ENCODE measurements at places on chromosomes 7 and 10.

GRCh38 chr7:90605055-90605454 lies 8.9 kb downstream of the CDK14 start:
- no peak for DNase-seq

DNA sequence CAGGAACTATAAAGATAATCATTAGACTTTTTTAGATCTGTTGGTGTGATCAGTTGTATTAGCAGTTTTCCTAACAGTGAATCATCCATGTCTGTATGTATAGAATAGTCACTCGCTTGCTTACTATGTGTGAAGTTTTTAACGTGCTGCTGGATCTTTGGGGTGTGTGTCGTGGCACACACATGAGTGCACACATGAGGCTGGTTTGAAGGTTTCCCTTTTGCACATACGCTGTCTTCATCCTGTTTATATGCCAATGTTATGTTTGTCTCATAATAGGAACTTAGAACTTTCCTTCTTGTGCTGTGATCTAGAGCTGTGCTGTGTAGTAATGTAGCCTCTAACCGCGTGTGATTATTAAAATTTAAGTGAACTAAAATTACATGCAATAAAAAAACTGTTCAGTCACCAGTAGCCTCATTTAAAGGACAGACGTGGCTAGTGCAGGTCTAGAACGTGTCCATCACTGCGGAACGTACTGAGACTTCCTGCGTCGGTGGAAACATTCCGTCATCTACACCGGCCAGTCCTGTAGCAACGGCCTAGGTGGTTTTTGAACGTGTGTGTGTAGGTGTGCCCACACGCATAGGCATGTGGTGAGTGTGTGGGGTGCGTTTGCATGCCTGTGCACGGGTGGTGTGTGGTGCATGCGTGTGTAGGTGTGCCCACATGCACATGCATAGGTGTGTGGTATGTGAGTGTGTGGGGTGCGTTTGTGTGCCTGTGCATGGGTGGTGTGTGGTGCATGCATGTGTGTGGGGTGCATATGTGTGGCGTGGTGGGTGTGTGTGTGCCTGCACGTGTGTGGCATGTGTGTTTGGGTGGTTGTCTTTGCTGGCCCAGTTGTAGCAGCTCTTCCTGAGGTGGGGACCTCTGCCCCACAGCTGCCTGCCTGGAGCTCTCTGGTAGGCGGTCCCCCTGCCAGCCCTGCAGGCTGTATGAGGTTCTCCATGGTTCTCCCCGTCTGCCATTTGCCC lies 56.6 kb downstream of the INPP5A start:
- no peak for DNase-seq

- DNase-seq, result no peak
Measured at GRCh38 chr7:88350118-88350517, 43.4 kb upstream of the STEAP4 start.

DNA sequence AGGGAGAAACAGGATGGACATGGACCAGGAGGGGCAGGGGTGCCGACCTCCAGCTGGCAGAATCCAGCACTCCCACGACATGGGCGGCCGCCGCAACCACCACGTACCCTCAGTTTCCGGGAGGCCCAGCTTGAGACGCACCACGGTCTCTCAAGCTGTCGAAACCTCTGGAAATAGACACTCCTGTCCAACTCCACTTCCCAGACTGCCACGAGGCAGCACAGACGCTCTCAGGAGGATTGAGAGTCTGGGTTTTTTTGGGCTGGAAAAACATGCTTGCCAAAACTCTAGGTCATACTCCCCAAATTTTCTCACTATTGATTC lies 37.9 kb upstream of the PDGFA start:
- DNase-seq, result no peak

DNA sequence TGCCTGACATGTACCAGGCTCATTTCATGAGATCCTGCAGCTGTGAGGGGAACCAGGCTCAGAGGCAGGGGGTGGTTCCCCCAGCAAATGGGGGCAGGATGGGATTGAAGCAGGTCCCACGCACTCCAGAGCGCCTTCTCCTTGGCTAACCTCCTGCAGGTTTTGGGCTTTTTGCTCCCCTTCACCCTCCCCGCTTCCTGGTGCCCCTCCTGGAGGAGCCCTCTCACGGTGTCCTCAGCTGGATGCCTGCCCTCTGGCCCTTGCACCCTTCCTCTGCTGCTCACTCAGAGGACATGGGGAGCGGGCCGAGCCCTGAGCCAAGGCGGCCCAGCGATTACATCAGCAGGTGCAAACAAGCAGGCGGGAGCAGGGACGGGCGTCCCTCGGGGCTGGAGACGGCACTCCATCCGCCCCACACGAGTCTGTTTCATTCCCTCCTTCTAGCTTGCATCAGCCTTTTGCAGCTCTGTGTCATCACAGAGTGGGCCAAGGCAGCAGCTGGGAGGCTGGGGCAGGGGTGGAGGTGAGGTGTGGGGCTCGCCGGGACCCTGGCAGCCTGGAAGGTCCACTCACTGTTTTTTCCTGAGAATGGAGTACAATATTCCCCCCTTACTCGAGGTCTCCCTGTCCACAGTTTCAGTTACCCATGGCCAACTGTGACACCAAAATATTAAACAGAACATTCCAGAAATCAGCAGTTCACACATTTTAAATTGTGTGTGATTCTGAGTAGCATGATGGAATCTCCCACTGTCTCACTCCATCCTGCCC lies 52.7 kb upstream of the SLC29A3 start:
- DNase-seq, result no peak

- DNase-seq, result no peak
Measured at GRCh38 chr10:115065801-115066200, 27.4 kb upstream of the ATRNL1 start.

- DNase-seq, result no peak
Measured at GRCh38 chr7:66961096-66961495, 34.3 kb downstream of the SBDS start.

- DNase-seq, result no peak
Measured at GRCh38 chr10:112724404-112724991, 225.5 kb upstream of the TCF7L2 start.

DNA sequence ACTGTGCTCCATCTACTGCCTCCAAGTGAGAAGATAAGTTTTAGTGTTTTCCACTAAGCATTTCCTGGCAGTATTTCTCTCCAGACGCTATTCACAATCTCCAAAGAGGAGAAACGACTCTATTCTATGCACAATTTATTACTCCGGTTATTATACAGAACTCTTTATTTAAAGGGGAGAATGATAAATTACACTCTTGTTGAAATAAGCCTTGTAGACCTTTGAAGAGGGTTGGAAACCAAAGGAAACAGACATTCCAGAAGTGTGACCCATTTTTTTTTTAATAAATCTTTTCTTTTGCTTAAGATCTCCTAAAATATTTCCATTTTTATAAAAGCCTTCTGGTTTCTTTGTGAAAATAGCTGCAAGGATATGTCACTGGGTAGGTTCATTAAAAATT lies 76.1 kb upstream of the HDAC9 start:
- DNase-seq, result no peak

DNA sequence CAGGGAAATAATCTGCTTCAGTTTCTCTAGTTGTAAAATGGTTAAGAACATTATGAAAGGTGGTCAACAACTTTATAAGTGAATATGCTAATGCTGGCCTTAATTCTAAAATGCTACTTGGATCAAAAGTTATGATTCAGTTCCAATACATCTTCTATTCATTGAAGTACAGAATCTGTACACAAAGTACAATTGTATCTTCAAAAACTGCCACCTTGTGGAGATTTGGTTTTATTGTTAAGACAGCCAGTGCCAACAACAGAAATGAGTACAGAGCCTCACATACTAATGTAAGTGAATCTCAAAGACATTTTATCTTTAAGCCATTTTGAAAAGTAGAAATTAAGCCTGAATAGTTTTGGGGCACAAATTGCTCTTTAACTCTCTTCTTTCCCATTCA lies 194.0 kb downstream of the CFTR start:
- no peak for DNase-seq

DNA sequence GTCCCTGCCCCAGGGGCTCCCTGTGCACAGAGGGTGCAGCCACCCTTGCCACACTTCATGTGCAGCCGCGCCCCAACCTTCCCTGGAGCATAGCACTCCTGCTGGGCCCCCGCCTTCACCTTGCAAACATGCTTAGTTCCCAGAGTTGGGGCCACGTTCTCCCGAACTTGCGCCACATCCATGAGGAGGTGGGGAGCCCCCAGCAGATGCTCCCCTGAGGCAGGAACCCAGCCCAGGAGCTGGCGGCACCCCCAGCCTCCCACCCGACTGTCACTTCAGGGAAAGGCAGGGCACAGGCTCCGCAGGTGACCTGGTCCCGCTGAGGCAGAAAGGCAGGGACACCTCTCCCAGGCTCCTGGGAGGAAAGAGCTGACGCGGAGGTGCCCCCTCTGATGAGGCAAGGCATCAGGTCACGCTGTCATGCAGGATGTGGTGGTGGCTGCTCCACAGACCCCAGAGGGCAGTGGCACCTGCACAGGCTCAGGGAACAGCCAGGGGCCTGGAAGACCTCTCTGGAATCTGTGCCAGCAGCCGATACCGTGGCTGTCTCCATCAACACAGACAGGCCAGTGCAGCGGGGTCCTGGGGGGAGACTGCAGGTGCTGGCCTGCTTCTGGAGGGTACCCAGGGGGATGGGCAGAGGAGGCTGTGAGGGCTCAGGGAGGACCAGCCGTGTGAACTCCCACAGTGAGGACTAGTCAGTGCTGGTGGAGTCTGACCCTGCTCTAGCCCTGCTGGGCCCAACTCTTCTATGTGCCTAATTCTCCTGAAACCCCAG lies 221.3 kb downstream of the MAD1L1 start:
- DNase-seq, result no peak

DNA sequence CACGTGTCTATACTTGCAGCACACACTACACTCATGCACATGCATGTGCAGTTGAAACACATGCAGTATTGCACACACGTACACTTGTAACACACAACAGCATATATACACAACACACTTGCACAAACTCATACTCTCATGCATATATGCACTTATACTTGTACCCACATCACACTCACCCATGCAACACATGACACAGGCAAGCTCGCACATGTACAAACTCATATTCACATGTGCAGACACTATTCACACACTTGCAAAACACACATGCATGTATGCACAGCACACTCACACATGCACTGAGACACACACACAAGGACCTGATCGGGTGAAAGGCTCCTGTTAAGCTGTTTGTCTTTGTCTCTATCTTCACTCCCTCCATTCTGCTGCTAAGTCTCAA lies 169.8 kb downstream of the ZMYND11 start:
- DNase-seq, result no peak

DNA sequence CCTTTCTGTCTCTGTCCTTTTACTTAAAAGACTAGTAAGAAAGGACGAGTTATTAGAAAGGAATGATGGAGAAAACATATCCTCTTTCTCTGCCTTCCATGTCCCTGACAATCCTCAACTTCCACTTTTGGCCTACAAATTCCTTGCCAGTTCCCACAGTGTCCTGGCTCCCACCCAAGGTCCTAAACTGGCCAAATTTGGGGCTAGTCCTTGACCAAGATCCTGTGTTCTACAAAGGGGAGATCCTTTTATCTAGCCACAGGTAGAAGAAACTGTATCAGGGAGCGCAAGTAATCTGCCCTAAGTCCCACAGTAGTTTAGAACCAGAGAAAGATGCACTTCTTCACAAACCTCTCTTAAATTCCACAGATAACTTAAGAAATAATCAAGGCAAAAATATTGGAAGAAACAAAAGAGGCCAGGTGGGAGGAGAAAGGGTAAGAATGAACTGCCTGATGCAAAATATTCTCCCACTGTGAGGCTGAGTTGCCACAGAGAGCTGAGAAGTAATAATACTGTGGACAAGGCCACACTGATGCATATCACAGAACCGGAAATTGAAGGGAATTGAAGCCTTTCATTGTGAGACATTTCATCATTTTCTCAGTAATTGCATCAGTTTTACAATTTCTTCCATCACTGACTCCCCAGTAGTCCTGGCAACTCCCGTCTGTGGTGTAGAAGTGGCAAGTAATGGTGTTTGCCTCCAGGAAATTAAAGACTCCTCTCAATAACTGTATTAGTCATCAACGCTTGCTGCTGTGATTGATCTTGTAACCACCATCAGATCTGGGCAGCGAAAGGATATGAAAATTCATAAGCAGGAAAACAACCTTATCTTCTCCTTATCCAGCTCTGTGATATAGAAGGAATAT lies 47.2 kb downstream of the DNAJC12 start:
- peak; percentile 82 for DNase-seq

DNA sequence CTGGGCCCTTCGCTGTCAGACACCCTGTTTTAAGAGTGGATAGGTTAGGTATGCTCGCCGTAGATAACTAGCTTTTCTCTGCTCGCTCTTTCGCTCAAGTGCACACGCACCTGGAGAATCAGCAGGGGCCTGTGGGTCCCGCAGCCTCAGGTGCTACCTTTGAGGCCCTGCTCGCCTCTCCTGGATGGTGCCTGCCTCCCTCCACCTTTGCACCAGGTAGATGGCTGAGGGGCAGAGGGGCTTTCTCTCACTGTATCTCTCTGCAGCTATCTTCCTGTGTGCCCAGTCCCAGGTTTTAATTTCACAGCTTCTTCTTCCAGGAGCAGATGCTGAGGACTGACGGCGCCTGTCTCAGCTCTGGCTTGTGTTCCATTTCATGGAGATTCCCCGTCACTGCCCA lies 227.9 kb downstream of the TCF7L2 start:
- DNase-seq, result no peak

GRCh38 chr7:106957766-106958165 lies 86.7 kb upstream of the PRKAR2B start:
- DNase-seq, result peak; percentile 87

DNA sequence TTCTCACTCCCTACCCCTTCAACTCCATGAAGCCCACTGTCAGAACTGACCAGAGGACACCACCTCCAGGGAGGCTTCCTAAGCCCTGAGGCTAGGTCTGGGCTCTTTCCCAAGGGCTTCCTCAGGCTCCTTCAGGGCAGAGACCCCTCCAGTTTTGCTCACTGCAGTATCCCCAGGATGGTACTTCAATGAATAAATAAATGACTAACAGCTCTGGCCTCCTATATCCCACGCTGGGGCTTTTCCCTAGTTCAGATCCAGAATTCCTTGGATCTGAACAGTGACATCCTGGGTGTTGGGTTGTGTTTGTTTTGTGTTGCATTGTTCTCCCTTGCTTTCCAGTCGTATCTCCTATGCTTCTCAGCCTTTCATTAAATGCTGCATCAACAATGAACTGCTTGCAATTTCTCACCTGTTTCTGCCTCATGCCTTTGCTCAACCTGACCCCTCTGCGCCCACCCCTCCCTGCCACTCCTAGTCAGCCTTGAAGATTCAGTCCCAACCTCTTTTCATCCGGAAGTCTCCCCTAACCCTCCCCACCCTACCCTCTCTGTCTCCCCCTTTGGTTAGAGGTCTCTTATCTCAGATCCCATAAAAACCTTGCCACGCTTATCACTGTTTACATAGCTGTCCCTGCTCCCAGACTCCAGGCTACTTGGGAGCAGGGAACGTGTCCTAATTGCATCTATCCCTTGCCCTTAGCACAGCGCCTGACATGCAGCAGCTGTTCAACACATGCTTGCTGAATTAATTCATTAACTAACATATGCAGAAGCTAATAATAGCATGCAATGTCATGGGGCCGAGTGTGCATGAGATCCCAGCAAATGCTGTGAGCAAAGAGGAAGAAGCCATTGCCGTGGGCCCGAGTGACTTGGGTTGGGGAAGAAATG lies 41.7 kb downstream of the PPP1R3C start:
- DNase-seq, result no peak
